NCI-H1930 (cell line): ENCODE measurements at places on chromosomes 1 and 21.

DNA sequence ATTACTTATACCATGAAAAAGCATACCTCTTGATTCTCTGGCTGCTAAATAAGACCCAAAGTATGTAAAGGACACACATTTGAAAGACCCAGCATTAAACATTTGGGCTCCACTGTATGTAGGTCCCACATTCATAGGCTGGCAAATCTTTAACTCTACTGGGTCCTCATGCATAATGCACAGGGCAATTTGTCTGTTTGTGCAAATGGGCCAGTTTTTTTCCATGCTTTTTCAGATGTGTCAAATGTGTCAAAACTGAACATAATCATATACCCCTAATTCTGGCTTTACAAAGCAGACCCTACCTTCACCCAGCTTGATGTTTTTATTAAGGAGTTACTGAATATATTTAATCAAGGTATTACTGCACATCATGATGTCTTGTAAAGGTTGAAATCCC, 63.7 kb downstream of the RERE start:
- no peak for DNase-seq

DNA sequence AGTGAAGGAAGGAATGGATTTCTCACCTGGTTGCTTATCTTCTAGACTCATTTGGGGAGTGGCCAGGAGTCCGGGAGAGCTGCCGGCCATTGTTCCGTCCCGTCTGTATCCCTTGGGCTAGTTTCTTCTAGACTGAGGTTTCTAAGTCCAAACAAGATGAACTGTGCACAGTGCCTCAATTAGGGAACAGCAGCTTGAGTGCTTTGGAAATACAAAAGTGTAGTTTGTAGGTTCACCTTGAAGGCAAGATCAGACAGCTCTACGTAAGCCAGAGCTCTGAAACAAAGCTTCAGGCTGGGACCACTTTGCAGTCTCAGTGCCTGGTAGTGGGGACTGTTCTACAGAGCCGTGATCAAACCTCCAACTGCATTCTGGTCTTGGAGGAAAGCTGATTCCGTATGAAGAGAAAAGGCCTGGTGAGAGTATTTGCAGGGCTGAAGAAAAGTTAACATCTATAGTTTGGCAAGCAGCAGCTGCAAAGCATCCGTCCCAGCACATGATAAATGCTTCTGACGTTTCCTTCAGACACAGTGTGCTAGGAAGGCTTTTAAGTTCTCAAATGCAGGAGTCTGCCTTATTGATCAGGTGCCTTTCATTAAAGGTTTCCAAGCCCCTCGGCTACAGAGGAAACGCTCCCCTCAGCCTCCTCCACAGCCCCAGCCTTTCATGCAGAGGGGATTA, 432.8 kb downstream of the KIF26B start:
- no peak for DNase-seq

DNA sequence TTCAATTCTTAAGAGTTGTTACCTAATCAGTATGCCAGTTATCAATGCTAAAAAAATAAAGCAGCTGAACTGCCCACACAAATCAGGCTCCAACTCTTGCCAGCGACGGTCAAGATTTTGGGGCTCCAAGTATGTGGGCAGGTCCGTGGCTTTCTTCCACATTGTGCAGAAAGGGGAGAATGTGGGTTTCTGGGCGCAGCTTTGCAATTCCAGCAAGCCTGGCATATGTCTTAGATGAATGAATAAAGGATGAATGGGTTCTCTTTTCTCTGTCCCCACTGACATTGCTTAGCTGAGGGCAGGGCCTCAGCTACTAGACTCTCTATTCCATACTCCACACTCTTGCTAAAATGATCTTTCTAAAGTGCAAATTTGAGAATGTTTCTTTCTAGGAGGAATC, 42.4 kb downstream of the NENF start:
- no peak for DNase-seq

- DNase-seq: no peak
These were observed 22.5 kb downstream of the ERRFI1 start for GRCh38 chr1:8003438-8004112.

GRCh38 chr1:225598847-225599246, 54.1 kb downstream of the ENAH start:
- no peak for DNase-seq

DNA sequence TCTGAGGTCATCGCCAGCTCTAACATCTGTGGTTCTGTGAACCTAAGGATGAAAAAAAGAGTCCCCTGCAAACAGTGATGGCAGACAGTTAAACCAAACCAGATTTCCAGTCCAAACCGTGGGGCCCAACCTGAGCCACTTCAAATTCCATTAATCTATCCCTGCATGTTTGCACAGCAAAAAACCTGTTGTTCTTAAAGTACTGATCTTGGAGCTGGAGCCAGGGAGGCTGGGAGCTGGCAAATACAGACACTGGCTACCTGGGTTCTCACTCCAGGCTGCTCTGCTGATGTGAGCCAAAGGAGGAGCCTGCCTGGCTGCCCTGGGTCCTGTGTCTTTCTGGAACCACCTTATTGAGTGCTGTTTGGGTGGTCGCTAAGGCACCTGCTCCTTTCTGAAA, 16.4 kb downstream of the LDLRAD1 start:
- no peak for DNase-seq

DNA sequence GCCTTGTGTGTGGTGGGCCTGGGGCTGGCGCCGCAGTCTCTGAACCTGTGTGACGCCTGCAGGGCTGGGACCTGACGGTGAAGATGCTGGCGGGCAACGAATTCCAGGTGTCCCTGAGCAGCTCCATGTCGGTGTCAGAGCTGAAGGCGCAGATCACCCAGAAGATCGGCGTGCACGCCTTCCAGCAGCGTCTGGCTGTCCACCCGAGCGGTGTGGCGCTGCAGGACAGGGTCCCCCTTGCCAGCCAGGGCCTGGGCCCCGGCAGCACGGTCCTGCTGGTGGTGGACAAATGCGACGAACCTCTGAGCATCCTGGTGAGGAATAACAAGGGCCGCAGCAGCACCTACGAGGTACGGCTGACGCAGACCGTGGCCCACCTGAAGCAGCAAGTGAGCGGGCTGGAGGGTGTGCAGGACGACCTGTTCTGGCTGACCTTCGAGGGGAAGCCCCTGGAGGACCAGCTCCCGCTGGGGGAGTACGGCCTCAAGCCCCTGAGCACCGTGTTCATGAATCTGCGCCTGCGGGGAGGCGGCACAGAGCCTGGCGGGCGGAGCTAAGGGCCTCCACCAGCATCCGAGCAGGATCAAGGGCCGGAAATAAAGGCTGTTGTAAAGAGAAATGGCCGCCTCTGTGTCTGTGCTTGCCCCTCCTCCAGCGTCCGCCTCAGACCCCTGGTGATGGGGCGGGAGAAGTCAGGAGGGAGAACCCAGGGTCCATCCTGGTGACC, 788 bp downstream of the ISG15 start:
- no peak for DNase-seq

- no peak for DNase-seq
These were observed 32.3 kb downstream of the CHRM3 start for GRCh38 chr1:239418681-239419080.

GRCh38 chr1:108962681-108963051, 618 bp downstream of the CLCC1 start:
- DNase-seq: no peak

DNA sequence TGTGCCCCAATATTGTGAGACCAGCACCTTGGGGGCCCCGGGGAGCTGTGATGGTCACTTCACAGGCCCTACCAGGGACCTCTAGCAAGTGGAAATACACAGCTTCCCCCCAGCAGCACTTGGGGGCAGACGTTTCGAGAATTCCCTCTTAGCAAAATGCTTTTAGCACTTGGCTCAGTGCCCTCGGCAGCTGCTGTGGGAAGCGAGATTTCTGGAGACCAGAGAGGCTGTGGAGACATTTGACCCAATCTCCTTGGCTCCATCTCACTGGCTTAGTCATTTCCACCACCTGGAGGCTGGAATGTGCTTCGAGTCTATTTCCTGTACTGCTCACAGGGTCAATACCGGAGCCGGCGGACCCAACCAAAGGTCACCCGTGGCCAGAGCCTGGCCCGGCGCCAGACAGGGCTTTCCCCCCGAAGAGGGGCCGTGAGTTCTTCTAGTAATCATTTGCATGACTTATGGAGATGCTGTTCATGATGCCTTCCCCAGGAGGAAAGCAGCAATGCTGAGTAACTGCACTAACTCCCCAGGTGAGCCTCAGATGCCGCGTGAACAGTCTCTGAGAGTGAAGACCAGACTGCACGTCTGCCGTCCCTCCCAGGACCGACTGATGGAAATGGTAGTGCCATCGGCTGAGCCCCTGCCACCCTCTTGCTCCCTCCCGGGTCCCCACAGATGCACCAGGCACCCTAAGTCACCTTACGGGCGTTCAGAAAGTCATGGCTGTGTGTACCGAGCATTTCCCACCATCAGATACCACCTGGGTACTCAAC, 4.4 kb upstream of the C2CD2 start:
- no peak for DNase-seq
